ENCODE measurements at places on chromosomes 7 and 10.

- no peak for DNase-seq
Measured at GRCh38 chr7:66748791-66749190, 8.3 kb downstream of the RABGEF1 start.

DNA sequence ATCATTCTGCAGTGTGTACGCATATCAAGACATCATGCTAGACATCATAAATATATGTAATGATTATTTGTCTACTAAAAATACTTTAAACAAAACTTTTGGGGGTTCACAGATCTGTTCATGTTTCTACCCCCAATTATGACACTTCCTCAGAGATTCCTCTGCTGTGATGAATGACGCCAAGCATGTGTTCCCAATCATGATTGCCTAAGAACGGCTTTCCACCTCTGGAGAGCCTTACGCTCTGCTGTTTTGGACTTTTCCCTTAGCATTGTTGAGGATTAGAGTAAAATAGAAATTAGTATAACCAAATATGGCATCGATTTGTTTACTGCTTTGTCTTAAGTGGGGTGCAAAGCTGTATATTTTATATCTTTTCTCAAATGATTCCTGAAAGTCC is 236.3 kb upstream of the IGFBP3 start:
- no peak for DNase-seq

- DNase-seq, result no peak
Measured at GRCh38 chr10:88260329-88261051, 322.6 kb downstream of the RNLS start.

DNA sequence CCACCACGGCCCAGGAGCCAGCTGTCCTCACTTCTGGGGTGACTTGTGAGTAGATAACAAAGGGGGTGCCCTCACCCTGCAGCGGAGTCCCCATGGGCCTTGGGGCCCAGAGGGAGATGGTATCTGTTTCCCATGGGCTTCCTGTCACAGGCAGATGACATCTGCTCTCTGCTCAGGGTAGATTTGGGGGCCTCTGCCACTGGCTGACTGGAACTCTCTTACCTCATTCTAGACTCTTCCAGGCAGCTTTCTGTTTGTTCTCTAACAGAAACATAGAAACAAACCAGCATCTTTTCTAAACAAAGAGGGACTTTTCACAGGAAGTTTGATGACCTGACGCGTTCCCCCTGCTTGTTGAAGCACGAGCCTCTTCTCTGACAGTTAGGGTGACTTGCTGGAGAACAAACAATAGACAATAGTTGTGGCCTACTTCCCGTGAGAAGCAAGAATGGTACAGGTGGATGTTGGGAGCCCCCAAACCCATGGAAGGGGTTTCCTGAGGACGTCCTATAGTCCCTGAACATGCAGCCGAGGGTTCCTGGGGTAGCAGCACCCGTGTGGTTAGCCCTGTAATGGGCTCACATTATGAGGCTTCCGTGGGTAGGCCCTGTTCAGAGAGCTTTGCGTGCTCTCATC is 61.6 kb downstream of the GRK5 start:
- DNase-seq, result peak; percentile 66

DNA sequence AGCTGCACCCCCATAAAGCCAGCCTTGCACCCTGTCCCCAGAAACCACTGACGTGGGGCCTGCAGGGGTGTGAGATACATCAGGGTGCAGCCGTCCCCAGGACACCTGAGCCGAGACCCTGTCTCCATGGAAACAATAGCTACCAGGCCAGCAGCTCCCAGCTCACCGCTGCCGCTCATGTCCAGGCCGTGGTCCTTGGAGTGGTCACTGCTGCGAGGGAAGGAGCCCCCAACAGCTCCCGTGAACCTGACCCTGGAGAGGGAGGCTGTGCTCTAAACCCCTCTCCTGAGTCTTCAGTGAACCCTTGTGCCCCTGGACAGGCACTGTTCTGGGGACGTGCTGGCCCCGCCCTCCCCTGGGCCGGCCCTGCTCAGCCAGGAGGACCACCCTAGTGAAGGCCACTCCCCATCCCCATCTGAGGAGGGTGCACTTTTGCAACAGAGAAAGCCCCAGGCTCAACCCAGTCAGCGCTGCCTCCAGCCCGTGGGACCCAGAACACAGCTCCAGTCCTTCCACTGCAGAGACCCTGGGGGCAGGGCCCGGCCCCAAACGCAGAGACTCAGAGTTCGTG is 19.6 kb upstream of the INPP5A start:
- no peak for DNase-seq

DNA sequence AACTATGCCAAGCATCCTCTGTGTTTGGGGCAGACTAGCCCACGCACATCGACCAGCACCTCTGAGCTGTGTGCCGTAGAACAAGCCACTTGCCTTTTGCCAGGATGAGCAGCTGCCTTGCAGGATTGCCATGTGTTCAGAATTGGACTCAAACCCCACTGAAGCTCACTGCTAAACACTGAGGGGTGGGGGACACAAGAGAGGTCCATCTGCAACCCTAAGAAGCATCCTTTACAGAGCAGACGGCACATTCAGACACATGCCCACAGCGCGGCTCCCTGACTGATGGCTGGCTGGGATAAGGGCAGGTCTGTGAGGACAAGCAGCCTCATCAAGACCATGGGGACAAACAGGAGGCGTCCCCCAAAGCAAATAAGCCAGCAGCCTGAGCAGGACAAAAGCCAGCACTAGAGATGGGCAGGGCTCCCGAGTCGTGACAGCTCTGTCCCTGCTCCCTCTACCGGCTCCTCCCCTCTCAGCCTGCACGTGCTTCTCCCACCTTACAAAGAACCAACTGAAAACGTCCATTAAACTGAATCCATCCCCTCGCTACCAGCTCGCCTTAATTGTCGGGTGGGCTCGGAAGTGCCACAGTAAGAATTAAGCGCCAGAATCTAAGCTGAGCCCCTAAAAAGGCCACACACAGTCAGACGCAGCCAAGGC is 114.2 kb downstream of the PRKAG2 start:
- no peak for DNase-seq

DNA sequence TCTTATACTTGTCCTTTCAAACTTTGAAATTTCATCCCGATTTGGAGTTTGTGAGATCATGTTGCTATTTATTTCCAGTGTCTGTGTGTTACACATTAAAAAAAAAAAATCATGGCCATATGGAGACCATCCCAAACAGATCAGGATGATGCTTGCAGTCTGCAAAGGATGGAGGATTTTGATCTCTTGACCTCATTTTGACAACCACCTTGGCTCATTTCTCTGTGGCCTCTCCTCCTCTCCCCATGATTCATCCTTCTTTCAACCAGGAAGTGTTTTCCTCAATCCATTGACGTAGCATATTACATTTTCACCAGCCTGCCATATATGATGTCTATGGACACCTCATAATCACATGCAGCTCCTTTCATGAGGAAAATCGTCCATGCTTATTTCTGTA is 68.9 kb upstream of the INSYN2A start:
- no peak for DNase-seq

DNA sequence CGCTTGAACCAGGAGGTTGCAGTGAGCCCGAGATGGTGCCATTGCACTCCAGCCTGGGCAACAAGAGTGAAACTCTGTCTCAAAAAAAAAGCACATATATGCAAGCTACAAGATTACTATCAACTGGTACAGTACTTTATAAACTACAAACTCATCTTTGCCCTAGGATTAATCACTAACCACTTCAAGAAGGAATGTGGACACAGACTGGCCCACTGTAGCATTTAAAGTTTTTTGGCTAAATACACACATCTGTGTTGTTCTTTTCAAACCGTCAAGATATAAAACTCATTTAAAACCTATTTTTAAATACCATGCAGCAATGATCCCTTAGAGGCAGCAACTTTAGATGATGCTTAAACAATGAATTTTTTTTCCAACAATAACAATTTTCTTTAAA is 205.4 kb downstream of the IMMP2L start:
- DNase-seq, result no peak

DNA sequence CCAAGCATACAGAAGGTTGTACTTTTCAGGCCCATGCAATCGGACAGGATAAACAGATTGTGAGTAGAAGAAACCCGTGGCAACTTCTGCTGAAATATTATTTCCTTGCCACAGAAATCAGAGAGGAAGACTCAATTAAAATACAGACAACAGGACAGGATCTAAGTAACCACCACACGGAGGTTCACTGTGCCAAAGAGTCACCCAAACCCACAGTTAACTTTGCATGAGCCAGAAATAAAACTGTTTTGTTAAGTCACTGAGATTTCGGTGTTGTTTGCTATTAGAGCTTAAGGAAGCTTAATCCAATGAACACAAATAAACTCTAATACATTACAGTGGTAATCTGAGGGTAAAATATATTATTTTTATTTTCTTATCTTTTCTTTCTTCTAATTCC is 14.0 kb downstream of the PNPLA8 start:
- DNase-seq, result no peak

DNA sequence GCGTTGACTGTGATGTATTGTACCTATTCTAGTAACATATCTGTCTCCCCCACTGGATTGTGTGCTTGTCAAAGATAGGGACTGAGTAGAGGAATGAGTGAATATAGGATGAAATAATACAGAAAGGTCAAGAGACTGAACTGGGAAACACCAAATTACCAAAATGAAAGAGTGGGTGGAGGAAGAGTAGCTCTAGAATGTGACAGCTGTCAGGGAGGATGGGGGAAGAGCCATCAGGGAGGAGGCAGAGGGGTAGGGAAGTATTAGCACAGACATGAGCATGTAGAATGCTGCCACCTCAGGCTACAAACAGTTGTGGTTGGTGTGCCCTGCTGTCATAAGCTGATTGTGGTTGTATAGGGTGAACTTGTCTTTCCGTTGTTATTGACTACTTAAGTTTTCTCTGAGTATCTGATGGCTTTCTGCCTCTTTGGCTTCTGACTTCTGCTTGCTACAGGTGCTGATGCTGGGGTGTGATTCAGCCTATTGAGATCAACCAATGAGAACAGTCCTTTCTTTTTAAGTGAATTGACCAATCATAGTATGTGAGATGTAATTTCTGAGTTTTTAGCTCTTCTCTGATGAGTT is 5.6 kb downstream of the CCSER2 start:
- DNase-seq, result peak; percentile 46

- DNase-seq, result no peak
Measured at GRCh38 chr7:14414274-14414986, 425.0 kb upstream of the ETV1 start.

- DNase-seq, result no peak
Measured at GRCh38 chr7:140688341-140688740, 8.2 kb upstream of the NDUFB2 start.

DNA sequence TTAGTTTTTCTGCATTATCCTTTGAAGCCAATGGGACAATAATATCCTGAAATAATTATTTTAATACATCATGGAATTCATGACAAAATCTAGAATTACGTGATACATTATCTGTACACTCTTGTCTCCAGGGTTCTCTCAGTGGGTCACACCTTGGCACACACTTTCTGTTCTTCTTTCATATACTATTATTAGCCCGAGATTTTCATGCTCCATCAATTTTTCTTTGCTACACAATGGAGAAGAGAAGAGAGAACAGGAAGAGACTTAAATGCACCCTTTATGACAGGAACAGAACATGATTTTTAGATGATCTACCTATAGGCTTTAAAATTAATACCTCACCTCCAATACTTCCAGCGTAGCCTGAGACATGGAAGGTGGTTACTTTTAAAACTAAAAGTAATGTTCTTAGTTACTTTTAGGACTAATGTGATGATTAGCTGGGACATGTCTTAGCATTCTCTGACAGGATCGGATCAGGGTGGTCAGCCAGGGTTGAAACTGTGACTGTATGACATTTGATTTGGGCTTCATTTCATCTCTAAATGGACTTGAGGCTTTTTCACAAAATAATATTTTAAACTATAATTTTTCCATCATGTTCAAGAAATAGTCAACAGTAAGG is 148.2 kb upstream of the WNT16 start:
- no peak for DNase-seq

DNA sequence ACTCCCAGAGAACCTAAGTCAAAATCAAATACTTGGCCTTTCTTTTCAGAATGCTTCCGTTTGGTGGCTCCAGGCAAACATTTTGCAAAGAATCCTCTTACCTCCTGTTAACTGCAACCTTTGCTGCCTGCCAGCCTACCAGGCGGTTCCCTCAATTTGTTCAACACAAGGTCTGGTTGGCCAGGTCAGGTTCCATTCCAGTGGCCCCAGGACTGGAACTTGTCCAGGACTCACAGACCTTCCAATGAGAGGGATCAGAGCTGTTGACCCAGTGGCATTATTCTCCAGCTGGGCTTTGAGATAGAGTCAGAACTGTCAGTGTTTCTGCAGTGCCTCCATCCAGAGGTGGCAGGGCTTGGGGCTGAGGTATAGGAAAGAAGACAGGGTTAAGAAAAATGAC is 137.0 kb downstream of the NEUROD6 start:
- no peak for DNase-seq

DNA sequence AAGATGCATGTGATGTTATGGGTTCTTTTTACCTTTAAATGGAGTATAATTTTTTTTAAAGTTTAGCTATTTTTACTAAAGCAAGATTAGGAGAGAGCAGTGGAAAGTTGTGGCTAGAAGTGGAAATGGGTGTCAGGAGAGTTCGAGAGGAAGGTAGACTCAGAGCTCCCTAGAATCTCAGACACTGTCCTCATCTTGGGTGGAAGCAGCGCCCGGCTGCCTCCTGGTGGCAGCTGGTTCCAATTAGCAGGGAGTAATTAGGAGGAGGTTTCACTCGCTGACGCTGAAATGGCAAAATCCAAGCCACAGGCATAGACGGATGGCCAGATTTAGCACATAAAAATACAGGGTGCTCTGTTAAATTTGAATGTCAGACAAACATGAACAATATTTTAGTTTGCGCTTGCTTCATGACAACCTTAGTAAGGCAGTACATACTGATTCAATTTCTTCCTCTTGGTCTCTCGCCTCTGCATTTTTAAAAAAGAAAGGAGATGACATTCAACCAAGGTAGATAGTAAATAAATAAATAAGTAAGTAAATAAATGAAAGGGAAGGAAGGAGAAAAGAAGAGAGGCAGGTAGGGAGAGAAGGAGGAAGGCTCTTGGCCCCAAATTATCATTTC is 58.5 kb downstream of the LGI1 start:
- no peak for DNase-seq

DNA sequence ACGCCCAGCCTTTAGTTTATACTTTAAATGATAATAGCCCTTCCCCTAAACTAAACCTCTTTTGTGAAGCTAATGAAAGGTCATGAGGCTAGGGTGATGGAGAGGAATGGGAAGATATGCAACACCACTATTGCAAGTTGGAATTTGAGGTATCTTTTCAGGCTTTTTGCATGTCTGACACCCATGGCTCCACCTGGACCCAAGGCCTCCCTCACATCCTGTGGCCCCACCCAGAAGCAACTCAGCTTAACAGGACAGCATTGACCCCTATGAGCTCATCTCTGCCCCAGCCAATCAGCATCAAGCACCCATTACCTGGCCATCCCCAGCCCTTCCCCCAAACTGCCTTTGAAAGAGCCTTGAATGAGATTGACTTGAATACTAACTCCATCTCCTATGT is 674.2 kb upstream of the NRP1 start:
- DNase-seq, result no peak
